ENCODE measurements at places on chromosomes 1 and 21. TPM values are rescaled to one million over a fixed set of nuclear protein-coding genes. Genes with fewer than 3 reads are reported as not detected.

The SPAG17 gene
- total RNA-seq, result 10.1 TPM

The PRAMEF10 gene
- not detected for total RNA-seq

DNA sequence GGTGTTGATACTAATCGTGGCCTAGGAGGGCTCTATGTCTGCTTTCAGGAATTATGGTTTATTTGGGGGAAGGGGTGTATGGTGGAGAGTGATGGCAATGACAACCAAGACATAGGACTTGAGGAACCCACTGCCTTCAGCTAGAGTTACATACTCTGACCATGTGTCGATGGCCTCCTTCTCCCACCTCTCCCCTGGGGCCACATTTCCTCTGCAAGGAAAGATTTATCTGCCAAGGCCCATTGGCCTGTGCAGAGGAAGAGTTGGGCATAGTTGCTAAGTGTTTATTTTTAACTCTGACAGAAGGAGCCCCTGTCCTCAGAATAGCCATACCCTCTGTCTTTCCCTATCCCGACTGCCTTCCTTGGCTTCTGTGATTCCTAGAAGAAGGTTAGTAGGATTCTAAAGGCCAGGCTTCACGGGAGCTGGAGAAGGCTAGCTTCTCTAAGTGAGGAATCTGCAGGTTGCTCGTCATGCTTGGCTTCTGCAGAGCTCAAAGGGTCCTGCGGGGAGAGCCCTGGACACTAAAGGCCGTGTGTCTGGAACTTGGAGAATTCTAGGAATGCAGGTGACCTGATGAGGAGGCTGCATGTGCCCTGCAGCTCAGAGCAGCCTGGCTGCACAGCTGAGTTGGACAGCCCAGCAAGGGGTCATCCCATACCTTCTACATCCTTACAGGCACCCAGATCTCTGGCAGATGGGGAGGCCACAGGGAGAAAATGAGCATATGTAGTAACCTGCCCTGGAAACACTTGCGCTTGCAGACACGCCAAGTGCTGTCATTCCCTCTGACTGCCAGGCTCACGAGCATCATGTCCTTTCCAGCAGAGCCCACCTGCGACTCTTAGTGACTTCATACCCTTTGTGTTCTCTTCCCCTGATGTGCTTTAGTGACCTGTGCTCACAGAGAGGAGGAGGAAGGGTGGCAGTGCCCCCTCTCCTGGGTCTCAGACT, 9.7 kb downstream of the MAPKAPK2 start:
- no peak for DNase-seq

DNA sequence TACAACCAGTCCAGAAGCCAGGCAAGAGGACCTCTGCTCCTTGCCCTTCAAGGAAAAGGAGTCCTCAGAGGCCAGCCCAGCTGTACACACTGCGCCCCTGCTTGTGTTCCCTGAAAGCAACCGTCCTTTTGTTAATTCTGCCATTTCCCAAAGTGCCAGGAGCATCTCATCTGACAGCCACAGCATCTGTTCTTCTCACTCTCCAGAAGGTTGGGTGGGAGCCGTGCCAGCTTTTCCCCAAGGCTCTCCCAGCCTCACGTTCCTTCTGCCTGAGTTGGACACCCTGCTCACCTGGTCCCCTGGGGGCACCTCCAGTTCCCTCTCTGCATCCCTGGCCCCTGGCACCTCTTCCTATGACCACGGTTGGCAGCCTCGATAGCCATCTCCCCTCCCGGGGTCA, 10.5 kb upstream of the CNTN2 start:
- no peak for DNase-seq

- DNase-seq, result no peak
Observed at GRCh38 chr1:200755456-200755855, 16.8 kb downstream of the CAMSAP2 start.

DNA sequence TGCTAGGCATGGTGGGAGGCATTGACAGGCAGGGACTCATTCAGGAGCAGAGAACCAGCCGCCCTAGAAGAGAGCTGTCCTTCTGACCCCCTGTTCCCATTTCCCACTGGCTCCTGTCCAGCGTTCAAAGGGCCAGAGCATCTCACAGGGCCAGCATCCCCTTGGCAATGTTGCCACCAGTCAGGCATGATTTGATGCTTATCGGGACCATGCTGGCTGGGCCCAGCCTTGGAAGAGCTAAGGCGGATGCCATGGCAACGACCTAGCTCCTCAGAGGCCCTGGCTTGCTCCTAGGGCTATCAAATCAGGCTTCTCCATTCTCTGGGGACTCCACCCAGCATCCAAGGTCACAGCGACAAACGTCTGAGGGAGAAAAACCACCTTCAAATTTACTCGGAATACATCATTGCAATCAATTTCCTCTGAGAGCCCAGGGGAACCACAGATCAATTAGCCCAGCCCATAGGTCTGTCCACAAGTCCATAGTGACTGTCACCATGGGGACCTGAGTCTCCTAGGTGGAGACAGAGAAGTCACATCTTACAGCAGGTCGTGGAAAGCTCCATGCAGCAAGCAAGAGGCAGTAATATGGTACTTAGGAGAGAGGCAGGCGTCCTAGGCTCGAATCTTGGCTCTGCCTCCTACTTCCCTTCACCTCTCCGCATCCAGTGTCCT, 14.1 kb upstream of the VWA5B1 start:
- no peak for DNase-seq

GRCh38 chr1:205088341-205088740, 4.1 kb upstream of the TMEM81 start:
- no peak for DNase-seq

- DNase-seq, result no peak
Observed at GRCh38 chr1:110471131-110471530, 20.2 kb downstream of the PROK1 start.

- no peak for DNase-seq
Observed at GRCh38 chr1:54805466-54805865, 4.3 kb upstream of the TTC22 start.

- no peak for DNase-seq
Observed at GRCh38 chr1:6490181-6491080, 1.0 kb downstream of the PLEKHG5 start.

GRCh38 chr1:31760471-31761470, 3.4 kb downstream of the ADGRB2 start:
- no peak for DNase-seq

Measured in vagina (tissue), 2 donors.